NT2/D1 (cell line): ENCODE measurements at places on chromosomes 7 and 10.

- DNase-seq = no peak
Observed at GRCh38 chr10:108090476-108091215, 926.1 kb upstream of the SORCS1 start.

- DNase-seq = no peak
Observed at GRCh38 chr7:9083837-9084236, 650.4 kb downstream of the NXPH1 start.

- DNase-seq = no peak
Observed at GRCh38 chr10:89861199-89861573, 159.8 kb downstream of the KIF20B start.

DNA sequence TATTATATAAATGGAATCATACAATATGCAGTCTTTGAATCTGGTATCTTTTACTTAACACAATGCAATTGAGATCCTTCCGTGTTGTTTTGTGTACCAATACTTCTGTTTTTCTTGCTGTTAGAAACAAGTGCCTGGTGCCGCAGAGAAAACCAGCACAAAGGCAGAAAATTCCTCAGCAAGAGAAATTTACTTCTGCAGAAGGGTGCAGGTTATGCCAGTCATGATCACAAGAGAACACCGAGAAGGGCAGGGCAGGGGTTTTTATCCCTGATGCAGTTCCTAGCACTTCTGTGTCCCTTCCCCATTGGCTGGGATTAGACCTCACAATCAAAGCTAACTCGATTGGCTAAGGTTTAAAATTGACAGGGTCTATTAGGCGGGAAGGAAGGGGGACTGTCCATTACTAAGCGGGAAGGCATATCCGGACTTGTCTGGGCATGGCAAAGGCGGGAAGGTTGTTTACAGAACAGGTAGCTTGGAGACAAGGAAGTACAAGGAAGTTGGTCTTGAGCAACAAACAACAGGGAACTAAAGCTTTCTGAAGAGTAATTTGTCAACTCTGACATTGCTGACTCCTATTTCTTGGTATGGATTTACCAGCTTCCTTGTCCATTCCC is 2.4 kb upstream of the ZNF33B start:
- no peak for DNase-seq

- no peak for DNase-seq
Observed at GRCh38 chr7:108062250-108063014, 59.5 kb upstream of the LAMB1 start.

- no peak for DNase-seq
Observed at GRCh38 chr10:31171402-31172083, 139.9 kb upstream of the ZNF438 start.

- peak; percentile 23 for DNase-seq
Observed at GRCh38 chr7:68787566-68787965, 810.7 kb upstream of the AUTS2 start.

GRCh38 chr10:132197271-132198067 is 10.7 kb downstream of the DPYSL4 start:
- DNase-seq = no peak

DNA sequence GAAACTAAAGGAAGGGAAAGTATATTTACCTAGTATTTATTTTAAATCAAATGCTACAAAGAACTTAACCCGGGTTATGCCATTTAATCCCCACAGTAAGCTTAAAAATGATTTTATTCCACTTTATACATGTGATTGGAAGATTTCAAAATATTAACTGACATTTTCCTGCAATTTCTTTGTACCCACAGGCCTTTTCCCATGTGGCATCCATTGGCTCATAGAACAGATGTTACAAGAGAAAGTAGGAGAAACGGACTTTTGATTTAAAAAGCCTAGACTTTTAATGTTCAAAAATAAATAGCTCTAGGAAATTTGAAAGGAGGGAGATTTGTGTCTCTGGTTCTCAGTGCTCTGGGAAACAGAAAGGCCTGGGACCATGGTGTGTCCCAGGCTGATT is 807.9 kb downstream of the KCNMA1 start:
- DNase-seq = no peak

DNA sequence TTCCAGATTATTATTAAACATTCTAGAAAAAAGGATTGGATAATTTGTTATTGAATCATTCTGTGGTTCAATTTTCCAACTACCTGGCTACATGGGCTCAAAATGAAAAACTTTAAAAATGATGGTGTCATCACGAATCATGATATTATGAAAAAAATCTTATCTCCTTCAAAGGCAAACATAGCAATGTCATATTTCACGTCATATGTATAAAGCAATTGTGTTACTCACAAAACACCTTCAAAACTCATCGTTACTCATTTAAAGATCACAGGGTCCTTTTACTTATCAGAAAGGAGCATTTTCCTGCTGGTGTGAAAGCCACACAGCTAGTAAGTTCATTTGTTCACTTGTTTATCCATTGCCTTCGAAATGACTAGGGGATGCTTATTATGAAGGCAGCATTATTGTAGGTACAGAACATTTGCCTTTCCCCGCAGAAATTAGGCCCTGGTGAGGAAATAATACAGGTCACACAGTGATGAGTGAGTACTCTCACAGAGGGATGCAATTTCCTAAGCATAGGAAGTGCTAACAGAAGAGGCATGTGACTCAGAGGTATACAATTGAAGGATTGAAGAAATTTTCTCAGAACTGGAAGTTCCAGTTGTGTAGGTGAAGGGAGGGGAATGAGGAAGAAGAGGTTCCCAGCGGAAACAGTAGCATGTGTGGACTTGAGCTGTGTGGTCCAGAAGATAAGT is 478.7 kb downstream of the INHBA start:
- DNase-seq = no peak

DNA sequence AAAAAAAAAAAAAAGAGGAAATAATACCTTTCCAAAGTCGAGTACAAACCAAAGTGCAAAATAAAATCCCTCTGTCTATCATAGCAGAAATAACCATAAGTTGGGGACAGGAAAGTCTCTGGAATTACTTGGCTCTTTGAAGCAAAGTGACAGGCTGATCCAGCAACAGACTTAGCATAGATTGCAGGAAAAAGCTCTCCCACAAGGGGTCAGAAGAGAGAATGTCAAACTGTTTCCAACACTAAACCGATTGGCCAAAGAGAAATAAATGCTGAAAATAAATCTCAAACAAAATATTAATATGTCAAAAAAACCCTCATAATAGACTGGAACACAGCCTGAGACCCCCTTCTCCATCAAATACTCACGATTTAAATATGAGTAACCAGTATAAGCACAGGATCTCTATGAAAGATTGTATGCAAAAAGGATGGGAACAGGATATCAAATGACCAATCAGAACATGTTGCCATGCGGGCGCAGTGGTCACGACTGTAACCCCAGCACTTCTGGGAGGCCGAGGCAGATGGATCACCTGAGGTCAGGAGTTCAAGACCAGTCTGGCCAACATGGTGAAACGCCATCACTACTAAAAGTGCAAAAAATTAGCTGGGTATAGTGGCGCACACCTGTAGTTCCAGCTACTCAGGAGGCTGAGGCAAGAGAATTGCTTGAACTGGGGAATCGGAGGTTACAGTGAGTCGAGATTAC is 1000.7 kb upstream of the LRRN3 start:
- no peak for DNase-seq
